ENCODE measurements at places on chromosomes 4 and X.

GRCh38 chr4:169272265-169272886 is 1.6 kb upstream of the SH3RF1 start:
- no peak for DNase-seq

DNA sequence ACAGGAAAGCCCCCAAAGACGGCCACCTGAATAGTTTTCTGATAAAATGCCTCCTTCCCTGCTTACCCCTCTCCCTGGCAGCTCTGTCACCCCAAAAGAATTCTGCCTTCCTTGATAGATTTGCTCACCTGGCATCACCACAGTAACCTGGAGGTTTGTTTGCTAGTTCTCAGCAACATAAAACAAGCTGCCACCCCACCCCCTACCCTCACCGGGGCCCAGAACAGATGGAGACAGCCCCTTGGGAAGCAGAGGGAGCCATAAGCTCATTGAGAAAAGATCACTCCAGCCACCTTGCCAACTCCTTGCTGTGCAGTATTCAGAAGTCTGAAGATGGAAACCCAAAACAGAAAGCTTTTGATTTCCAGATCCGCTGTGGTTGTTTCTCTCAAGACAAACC is 108.6 kb downstream of the DHX15 start:
- DNase-seq: no peak

DNA sequence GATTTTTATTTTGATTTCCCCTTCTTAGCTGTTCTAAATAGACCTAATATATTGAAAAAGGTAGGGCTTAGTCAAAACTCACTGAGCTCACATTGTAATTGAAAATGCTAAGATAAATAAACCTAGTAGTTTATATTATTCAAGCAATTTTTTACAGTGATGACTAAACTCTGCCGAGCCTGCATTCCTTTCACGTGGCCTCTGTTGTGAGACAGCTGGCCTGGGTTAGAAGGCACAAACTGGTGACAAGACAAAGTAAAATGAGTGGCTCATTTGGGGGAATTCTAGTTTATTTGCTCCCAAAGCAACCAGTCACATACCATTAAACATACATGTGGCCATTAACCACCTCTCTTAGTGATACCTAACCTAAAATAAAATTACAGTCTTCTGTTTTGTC is 169.4 kb upstream of the TEX13C start:
- no peak for DNase-seq

DNA sequence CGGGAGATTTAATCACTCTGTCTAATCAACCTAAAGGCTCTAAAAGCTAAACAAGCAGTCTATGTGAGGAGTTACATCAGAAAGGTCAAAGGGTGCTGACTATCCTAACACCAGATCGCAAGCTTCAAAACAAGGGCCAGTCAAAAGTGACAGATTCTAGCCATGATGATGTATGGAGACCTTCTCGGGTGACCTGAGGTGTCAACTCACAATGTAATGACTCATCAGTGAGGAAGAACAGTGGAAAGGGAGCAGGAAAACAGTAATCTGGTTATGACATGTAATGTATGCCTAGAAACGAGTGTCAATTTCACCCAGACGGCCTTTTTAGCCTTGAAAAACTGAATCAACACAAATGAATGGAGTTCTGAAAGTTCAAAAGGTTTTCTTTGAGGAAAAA is 375.3 kb downstream of the IDS start:
- DNase-seq: no peak

GRCh38 chrX:104432321-104432720 is 133.7 kb upstream of the IL1RAPL2 start:
- no peak for DNase-seq

- no peak for DNase-seq
Observed at GRCh38 chr4:749698-750666, 44.4 kb downstream of the PCGF3 start.

GRCh38 chr4:24730256-24731001 is 64.9 kb upstream of the SOD3 start:
- no peak for DNase-seq

DNA sequence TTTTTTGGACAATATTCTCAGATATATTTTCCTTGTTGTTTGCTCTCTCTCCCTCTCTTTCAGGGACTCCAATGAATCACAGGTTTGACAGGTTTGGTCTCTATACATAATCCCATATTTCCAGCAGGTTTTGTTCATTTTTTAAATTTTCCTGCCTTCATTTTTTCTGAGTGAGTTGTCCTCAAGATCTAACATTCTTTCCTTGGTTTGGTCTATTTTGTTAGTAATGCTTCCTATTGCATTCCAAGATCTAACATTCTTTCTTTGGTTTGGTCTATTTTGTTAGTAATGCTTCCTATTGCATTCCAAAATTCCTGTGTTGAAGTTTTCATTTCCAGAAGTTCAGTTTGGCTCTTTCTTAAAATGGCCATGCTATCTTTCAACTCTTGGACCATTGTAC is 45.3 kb upstream of the ZMAT1 start:
- no peak for DNase-seq

GRCh38 chr4:143362349-143363046 is 25.8 kb downstream of the GAB1 start:
- no peak for DNase-seq

DNA sequence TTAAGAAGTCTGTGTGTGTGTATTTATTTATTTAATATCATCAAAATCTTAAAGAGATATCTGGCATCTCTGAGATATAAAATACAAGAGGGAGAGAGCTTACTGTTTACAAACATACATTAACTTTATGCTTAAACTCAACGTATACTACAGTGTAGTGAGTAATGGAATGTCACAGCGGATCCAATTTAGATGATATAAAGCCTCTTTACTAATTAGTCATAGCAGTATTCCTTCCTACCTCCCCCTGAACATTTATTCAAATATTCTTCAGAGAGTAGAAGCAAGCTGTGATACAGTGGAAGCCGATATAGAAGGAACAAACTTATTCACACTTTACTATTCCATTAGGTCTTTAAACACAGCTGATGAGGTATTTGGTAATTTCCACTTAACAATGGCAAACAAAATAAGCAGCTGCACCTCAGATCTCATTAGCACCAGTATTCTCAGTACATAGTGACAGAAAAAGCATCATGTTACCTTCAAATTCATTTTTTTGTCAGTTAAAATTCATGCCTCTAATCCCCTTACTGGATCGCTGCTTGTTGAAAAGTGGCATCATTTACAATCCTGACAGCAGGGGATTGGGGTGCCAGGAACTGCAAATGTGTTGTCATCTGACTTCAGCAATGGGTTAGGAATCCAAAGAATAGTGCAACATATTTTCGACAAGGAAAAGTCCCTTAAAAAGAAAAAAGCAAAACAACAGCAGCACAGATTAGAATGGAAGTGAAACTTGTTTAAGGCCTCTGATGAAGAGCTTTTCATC is 658.7 kb upstream of the EPHA5 start:
- no peak for DNase-seq

- DNase-seq: no peak
Observed at GRCh38 chr4:182825003-182825402, 92.2 kb downstream of the DCTD start.

DNA sequence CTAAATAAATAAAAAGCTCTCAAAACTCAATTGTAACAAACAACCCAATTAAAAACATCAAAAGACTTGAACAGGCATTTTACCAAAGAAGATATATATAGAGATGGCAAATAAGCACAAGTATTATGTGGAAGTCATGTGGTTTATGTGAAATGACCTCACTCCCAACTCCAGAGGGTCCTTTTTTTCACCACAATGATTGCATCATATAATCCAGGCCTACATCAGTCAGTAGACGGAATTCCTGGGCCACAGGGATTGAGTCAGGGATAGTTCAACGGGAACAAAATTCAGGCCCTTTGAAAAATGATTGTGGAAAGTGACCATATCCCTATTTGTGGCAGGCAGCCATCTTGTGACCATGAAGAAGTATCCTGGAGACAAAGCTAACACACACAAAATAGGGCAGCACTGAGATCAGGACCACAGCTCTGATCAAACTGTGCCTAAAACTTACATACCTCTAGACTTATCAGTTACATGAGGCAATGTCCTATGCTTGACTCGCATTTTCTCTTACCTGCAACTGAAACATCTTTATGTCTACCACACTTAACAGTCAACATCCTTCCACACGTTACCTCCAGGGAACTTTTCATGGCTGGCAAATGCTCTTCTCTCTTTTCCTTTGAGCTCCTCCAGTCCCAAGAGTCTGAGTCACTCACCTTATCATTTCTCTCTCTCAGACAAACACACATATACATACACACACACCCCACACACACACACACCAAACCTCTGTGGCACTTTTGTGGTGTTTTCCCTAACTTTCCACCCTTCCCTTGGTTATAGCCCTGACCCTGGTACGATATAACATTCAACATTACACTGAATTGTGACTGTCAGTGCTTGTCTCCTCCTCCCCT is 113.5 kb downstream of the PHF8 start:
- DNase-seq: no peak

DNA sequence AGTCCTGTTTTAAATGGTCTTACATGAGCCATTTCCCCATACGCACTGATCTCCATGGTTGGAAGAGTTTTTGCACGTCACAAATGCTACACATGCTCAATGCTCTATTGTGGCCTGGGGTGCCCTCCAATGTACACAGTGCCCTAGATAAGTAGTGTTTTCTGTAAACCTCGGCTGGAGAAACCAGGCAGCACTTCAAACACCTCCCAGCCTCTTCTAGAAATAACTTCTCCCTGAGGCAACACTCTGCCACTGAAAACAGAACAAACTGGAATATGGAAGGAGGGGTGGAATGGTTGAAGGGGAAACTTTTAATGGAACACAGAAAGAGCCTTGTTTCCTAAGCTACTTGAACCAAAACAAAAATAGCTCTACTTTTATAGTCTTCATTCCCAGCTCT is 123.9 kb upstream of the CBR4 start:
- no peak for DNase-seq

DNA sequence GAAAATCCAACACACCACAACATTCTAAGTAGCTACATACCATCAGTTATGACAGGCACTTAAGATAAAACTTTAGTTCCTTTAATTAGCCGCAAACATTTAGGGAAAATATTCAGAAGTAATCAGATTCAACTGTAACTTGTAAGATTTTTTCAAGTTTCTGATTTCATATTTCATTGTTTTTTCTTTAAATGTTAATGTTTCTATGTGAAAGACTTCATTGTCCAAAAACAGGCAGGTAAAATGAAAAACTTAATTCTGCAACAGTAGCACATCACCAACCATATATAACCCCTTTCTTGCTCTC is 11.6 kb upstream of the ODAM start:
- DNase-seq: no peak

- DNase-seq: no peak
Observed at GRCh38 chr4:183960046-183960420, 54.9 kb downstream of the STOX2 start.

DNA sequence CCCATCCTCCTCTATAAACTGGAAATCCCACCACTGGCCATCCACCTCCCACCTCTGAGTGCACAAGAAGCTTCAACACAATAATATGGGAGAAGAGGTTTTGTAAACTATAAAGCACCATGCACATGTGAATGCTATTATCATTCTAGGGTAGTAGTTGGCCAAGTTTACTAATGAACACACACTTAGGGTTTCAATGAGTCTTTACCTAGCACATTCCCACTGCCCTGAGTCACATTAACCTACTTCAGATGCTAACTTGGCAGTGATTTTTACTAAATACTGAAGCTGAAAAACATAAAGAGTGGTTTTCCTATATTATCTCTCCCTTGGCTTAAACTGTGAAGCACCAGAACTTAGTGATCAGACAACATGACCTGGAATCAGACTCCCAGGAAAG is 93.9 kb downstream of the SH3KBP1 start:
- DNase-seq: no peak

DNA sequence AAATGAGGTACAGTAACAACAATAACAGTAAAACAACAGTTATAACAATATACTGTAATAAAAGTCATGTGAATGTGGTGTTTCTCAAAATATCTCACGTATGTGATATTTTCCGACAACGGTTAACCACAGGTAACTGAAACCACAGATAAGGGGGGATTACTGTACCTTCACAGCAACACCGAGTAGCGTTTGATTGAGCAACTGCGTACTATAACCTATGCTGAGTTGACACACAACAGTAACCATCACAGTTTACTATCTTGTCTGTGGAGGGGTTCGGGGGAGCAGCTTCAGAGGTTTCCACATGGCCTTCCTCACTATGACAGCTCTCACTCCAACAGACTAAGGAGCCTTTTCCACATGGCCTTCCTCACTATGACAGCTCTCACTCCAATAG is 13.4 kb downstream of the RBMX2 start:
- DNase-seq: no peak

DNA sequence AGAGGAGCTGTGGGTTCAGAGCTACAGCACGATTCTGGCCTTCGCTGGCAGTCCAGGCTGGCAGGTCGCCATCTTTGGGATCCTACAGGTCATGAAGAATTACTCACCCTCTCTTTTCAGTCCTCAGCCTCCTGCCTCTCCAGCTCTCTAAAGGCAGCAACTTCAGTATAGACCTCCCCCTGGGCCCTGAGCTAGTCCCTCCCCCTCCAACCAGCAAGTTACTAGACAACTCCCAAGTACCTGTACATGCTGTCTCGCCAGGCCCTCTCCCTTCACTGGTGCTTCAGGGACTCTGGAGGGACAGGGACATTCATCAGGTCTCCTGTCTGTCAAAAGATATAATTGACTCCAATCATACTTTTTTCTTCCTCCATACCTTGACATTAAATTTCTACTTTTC is at the start of gene GPR119:
Gene GPR119, minus strand, starts transcription at position 155 of the 400 bp plus-strand sequence. CDS start 227 bp downstream, outside the sequence.
- DNase-seq: no peak

GRCh38 chr4:138561906-138562305 is 319.8 kb upstream of the SLC7A11 start:
- no peak for DNase-seq

GRCh38 chr4:142091085-142091513 is 454.7 kb downstream of the IL15 start:
- no peak for DNase-seq

DNA sequence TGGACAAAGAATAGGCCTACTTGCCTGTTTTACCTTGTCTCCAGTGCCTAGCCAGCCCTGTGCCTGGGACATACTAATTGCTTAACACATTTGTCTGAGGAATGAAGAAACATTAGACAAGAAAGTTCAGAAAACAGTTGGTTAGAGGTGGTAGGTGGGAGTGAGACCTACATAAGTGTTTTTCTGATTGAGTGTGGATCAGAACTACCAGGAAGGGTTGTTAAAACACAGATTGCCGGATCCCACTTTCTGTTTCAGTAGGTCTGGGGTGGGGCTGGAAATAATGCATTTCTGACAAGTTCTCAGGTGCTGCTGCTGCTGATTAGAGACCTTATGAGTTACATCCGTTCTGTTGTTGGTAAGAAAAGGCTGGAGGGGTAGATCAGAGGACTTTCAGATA is 5.7 kb upstream of the JADE1 start:
- no peak for DNase-seq
